Activated CD4-positive, alpha-beta memory T cell treated with anti-CD3 and anti-CD28 coated beads, Interleukin-2, amount 10 ng/mL, durations not matched to agents 7 days and 5 days (primary cell): ENCODE measurements at places on chromosomes 7 and 10. TPM values are rescaled to one million over a fixed set of nuclear protein-coding genes. Genes with fewer than 3 reads are reported as not detected.
A peak's percentile ranks its signal among the peaks of the same experiment; 100 is the strongest.

DNA sequence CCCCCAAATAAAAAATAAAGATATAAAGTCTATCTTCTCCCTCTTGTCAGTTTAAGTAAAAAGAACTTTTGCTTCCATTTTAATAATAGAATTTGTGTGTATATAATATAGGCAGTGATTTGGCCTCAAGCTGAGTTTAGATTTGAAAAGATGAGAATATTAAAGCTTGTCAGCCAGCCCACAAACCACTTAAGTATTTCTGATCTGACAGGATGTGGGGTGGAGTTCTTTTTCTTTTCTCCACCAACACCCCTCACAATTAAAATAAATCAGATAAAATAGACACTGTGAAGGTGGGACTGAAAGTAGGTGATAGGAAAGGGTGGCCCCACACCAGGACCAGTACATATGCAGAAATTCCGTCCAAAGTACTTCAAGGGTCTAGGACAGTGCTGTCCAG is 714.1 kb downstream of the AUTS2 start:
- no peak for DNase-seq
- H3K27ac ChIP-seq = peak overlapping the region; percentile 64
- H3K4me3 ChIP-seq = peak overlapping the region; percentile 12
- peaks cover 30% of the 10 kb centered on the region for H3K4me1 ChIP-seq
- H3K36me3 ChIP-seq = no peaks in the 10 kb centered on the region

GRCh38 chr10:110413049-110413783 is 84.5 kb upstream of the DUSP5 start:
- H3K27me3 ChIP-seq = no peaks in the 10 kb centered on the region
- H3K27ac ChIP-seq = peak overlapping the region; percentile 88
- DNase-seq = no peak
- H3K4me3 ChIP-seq = peak overlapping the region; percentile 11
- peaks cover 96% of the 10 kb centered on the region for H3K4me1 ChIP-seq

The CPA4 gene
- total RNA-seq = not detected

The DOCK1 gene
- 0.13 TPM for total RNA-seq

The CLRN3 gene
- not detected for total RNA-seq

DNA sequence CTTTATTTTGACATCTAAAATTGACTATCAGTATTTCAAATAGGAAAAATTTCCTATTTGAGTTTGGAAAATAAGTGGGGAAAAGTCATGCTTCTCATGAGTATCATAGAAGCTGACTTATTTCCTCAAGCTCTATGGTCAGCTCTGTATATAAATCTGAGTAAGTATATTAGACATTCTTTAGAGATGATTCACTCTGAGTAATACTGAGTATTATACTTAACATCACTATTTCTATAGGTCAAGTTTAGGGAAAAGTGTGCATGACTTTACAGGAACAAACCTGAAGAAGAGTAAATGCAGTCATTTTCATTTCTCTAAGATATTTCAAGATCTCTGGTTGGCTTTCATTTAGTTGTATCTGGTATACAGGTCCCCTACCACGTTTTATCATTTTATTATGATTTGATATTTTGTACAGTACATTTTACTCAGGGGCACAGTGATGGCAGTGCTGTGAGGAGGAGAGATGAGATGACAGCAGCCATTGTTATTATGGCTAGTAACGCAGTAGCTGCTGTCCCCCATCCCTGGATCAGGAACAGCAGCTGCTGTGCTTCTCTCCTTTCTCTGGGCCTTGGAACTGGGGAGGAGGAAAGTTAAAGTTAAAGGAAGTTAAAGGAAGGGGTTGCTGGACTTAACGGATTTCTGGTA is 15.2 kb downstream of the SND1 start:
- H3K27ac ChIP-seq = no peak overlapping the region
- peaks cover 31% of the 10 kb centered on the region for H3K4me1 ChIP-seq
- H3K4me3 ChIP-seq = no peak overlapping the region
- H3K27me3 ChIP-seq = no peaks in the 10 kb centered on the region
- peaks cover 48% of the 10 kb centered on the region for H3K36me3 ChIP-seq

The IKZF1 gene
- total RNA-seq = 404 TPM

The TSPAN13 gene
- total RNA-seq = 0.40 TPM

GRCh38 chr7:45971661-45972175 is 50.6 kb upstream of the IGFBP3 start:
- no peak overlapping the region for H3K4me3 ChIP-seq
- no peak for DNase-seq
- no peaks in the 10 kb centered on the region for H3K27me3 ChIP-seq

- no peaks in the 10 kb centered on the region for H3K36me3 ChIP-seq
- H3K4me3 ChIP-seq = no peak overlapping the region
- peaks cover 9% of the 10 kb centered on the region for H3K27me3 ChIP-seq
These were observed 298.2 kb downstream of the FRMD4A start for GRCh38 chr10:14032406-14032998.

The SFTPA1 gene
- not detected for total RNA-seq
